ENCODE measurements at places on chromosomes 13 and 19.

DNA sequence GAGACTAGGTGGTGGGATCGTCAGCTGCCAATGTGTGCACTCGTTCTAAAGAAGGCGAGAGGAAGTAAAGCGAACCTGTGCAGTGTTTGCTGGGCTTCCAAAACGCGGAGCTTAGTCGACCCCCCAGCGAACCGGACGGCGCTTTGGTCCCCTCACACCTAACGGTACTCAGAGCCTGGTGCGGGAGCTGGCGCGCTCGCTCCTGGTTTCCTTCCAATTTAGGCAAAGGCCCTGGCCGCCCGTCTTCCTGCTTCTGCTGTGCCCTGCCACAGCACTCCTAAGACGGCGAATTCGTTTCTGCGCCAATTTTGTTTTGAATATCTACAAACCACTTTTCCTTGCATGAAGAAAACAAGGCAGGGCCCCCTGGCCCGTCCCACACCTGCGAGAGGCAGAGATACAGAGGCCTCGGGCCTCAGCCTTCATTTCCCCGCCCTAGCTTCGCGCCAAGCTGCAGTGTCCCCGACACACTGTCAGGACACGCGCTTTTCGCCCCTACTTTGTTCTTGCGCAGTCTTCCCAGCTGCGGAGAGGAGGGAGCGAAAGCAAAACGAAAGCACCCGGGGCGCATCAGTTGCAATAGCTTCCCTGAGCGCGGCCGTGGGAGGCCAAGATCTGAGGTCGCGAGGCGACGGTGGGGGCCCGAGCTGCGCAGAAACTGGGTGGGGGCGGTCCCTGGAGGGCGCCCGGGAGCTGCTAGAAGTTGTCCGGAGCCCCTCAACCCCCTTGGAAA is 111.9 kb downstream of the KCNRG start:
- DNase-seq = no peak

GRCh38 chr13:67229481-67230403 is at the start of gene PCDH9:
PCDH9 (minus strand) TSS chr13:67230336; CDS start chr13:67228440, 1,896 bp downstream.
- DNase-seq = no peak

- no peak for DNase-seq
Measured at GRCh38 chr19:55676889-55677505, 2.0 kb downstream of the EPN1 start.

- DNase-seq = no peak
Measured at GRCh38 chr13:31101472-31102170, 60.1 kb downstream of the HSPH1 start.

- DNase-seq = no peak
Measured at GRCh38 chr13:94677799-94678198, 34.5 kb downstream of the SOX21 start.

- no peak for DNase-seq
Measured at GRCh38 chr13:85841427-85841826, 42.2 kb upstream of the SLITRK6 start.

GRCh38 chr19:17339088-17339741 is 1.9 kb downstream of the GTPBP3 start:
- no peak for DNase-seq

DNA sequence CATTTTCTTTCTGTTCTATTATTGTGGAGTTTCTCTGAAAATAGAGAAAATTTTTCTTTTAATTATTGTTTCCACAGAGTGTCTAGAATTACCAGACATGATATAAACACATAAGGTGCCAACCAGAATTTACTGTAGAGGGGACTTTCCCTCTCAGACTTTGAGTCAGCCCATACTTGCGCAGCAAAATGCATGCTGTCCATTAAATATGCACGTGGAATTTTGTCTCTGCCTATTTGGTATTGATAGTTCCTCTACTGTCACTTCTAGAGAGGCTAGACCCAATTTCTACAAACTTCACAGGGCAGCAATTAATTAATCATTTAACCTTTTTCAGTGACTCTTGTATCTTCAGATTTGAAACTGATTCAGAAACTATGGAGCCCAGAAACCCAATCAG is 8.9 kb downstream of the ZNF93 start:
- DNase-seq = no peak

DNA sequence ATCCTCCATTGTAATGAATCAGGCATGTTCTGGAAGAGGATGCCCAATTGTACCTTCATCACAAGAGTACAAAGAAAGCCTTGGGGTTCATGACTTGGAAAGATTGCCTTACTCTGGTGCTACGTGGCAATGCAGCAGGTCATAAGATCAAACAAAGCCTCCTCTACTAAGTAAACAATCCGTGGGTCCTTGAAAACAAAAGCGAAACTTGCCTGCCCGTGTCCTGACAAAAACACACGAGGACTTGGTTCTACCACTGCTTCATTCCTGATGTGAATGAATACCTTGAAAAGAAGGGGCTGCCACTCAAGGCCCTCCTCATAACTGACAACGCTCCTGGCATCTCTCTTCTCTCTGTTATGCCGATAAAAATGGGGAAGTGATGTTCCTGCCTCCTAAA is 18.9 kb downstream of the ZNF563 start:
- DNase-seq = no peak

GRCh38 chr13:110748271-110748670 is 34.8 kb downstream of the ING1 start:
- no peak for DNase-seq
